ENCODE measurements at places on chromosomes 12 and 14.

- no peak for DNase-seq
These were observed 474.8 kb downstream of the NRXN3 start for GRCh38 chr14:78644824-78645559.

DNA sequence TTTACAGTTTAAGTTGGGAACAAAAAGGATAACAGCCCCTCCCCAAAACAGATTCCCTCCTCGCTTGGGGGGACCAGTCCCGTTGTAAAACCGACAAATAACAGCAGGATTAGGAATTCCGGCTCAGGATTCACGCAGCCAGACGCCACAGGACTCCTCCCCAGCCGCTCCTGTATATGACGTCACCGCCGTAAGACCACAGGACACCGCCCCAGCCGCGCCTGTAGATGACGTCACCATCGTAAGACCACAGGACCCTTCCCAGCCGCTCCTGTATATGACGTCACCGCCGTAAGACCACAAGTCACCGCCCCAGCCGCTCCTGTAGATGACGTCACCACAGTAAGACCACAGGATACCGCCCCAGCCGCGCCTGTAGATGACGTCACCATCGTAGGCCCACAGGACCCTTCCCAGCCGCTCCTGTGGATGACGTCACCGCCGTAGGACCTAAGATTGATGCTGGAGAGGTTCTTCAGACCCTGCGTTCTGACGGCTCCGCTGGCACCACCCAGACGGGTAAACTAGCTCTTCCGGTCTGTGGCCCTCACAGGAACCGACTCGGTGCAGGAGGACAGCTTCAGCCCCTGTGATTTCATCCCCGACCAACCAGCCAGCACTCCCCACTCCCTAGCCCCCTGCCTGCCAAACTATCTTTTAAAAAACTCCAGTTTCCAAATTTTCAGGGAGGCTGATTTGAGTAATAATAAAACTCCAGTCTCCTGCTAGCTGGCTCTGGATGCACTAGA is 43.9 kb upstream of the FBRSL1 start:
- no peak for DNase-seq

DNA sequence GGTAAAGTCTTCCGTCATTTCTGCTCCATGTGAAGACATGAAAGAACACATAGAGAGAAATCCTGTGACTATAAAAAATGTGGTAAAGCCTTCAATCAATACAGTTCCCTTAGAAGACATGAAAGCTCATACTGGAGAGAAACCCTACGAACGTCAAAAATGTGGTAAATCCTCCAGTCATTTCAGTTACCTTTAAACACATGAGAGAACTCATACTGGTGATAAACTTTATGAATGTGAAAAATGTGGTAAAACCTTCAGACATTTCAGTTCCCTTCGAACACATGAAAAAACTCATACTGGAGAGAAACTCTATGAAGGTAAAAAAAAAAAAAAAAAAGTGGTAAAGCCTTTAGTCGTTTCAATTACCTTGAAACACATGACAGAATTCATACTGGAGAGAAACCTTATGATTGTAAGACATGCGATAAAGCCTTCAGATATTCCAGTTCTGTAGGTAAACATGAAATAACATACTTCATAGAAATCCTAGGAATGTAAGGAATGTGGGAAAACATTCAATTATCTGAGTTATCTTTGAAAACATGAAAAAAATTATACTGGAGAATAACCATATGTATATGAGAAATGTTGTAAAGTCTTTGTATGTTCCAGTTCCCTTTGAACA is 60.4 kb downstream of the MAP4K5 start:
- DNase-seq = no peak

GRCh38 chr12:49305762-49306510 is 11.0 kb downstream of the PRPH start:
- no peak for DNase-seq

DNA sequence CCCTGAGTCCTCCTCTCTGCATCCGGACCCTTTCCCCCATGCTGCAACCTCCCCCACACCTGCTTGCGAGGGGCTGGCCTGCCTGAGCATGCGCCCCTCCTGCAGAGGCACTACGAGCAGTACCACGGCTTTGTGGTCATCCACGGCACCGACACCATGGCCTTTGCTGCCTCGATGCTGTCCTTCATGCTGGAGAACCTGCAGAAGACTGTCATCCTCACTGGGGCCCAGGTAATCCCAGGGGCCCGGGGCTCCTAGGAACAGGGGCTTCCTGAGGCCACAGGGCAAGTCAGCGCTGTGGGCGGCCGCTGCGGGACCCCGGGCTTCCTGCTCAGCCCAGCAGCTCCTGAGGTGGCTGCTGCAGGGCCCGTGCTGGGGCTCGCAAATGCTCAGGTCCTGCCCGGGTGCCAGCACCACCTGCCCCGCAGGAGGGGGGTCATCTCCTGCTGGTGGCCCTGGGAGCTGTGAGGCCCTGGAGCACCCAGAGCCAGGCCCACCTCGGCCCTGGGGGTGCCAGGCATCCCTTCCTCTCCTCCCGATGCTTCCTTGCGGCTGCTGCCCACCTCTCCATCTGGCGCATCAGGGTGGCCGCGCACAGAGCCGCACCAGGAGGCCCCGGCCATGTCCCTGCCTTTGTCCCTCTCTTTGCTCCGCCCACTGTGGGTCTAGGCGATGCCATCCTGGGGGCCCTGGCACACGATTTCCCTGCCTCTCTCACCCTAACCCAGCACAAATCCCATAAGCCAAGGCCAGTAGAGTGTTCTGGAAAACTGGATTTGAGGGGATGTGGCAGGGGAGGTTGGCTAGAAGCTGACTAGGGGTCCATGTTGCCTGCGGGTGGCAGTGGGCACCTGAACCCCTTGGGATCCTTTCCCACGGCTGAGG is 10.2 kb downstream of the ASPG start:
- no peak for DNase-seq

GRCh38 chr12:20232931-20233675 is 135.2 kb upstream of the PDE3A start:
- no peak for DNase-seq

- no peak for DNase-seq
These were observed 135.5 kb downstream of the DPF3 start for GRCh38 chr14:72758420-72758819.

DNA sequence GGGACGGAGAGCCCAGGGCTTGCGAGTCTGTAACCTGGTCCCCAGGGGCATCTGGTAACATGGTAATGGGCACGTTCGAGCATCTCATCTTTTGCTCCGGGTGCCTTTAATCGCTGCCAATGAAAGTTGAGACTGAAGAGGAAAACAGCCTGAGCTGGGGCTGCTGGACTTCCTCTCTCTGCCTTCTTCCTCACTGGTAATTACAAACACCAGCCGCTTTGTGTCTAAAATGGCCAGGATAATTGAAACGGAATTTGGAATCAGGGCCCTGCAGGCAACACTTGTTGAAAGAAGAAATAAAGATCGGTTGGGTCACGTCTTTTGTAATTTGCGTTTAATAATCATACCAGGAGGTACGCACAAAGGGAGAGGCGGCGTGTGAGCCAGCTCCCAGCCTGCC is 51.5 kb upstream of the GPATCH2L start:
- no peak for DNase-seq

GRCh38 chr14:24986206-24986893 is 63.6 kb downstream of the STXBP6 start:
- no peak for DNase-seq

- DNase-seq = no peak
These were observed 59.3 kb downstream of the IFNG start for GRCh38 chr12:68100241-68100640.

DNA sequence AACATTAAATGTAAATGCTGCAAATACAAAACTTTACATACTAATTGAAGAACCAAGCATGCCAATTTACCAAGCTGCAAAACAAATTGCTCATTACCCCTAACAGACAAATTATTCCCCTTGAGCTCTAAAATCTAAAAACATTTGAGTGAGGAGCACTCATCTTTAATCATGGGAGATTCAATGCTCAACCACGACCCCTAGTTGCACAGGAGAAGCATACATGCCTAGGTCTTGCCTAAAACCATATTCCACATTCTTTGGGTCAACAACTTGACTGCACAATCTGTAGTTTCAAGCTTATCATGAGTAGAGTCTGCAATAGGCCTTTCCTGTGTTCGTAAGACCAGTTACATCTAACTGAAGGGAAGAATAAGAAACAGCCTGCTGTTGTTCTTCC is 69.7 kb downstream of the MGAT4C start:
- DNase-seq = no peak

- no peak for DNase-seq
These were observed 256.9 kb downstream of the SYT1 start for GRCh38 chr12:79121486-79121885.

DNA sequence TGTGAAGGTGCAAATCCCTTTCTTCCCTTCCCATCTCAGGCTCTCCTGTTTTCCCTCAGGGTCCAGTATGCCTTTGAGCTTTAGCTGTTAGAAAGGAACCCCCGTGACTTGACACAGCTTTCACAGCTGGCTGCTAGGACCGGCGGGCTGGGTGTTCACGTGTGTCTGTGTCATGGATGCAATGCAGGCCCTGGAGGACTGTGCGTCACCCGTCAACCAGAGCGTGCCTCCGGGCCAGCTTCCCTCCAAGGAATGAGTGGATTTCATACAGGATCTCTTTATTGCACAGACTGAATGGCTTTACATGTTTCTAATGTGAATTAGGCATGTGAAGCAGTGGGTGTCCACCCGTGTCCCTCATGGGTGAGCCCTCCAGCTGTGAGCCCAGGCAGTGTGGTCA is 77.4 kb downstream of the AACS start:
- DNase-seq = no peak

- DNase-seq = no peak
These were observed 764.5 kb downstream of the TMTC2 start for GRCh38 chr12:83451189-83451588.

DNA sequence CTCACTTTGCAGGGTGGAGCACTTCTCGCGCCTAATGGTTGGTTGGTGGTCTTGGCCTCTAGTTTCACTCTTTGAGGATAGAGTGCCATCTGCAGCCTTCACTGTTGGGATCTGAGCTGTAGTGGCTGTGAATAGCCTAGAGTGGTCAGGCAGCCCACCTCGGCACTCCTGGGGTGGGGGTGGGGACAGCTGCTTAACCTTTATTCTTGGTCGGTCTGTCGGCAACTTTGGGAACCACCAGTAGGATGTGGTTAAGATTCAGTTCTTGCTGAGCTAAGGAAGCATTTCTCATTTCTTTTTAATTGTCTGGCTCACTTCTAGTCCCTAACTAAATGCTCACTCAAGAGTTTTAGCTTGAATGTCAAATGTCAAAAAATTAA is 21.1 kb downstream of the TMBIM6 start:
- DNase-seq = peak; percentile 59

DNA sequence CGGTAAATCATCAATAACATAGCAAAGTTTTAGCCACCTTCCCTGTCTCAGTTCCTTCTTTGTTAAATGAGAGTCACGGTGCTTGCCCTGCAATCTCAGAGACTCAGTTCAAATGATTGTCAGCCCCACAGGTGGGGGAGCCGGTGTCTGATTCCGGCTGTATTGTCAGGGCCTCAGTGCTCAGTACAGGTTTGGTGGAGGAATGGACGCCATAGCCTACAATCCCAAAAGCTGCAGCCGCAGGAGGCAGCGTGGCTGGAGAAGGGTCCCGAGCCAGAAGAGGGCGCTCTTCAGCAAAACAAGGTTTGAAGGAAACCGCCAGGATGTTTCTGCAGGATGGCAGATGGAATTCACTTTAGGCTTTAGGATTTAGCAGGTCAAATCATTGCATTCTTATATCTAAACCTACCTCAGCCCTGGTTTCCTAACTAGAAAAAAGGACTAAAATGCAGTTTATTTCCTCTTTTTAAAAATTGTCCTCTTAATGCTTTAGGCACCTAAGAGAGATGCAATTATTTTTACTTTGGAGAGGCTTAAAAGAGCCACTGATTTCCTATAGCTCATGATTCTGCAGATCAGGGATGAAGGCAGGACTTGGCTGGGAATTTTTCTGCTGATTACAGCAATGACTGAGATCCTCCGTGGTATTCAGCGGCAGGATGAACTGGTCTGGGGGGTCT is 29.2 kb downstream of the FOS start:
- peak; percentile 90 for DNase-seq

GRCh38 chr14:37172024-37172869 is at the start of gene SLC25A21:
Gene SLC25A21, minus strand, starts transcription at chr14:37172606.
- DNase-seq = peak; percentile 49

- peak; percentile 95 for DNase-seq
These were observed at the start of gene USP15 for GRCh38 chr12:62259993-62260732. Gene USP15, plus strand, starts transcription at chr12:62260404. Its CDS starts 11 bp downstream, at chr12:62260415.

DNA sequence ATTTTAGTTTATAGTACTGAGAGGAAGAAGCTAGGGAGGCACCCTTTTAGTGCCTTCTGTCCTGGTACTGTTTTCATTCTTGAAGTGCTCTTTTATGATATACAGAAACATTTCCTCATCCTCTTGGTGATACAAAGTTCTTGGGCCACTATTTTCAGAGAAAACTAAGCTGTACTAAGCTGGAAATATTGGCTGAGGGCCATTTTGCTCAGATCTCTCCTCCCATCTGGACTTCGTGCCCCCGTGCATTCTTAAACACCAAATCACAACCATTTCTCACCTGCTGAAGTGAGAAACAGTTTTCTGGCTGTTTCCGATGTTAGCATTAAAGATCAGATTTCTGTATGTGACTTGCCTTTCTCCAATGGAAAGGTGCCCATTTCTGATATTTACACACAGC is 158.9 kb downstream of the FBXL14 start:
- DNase-seq = no peak

DNA sequence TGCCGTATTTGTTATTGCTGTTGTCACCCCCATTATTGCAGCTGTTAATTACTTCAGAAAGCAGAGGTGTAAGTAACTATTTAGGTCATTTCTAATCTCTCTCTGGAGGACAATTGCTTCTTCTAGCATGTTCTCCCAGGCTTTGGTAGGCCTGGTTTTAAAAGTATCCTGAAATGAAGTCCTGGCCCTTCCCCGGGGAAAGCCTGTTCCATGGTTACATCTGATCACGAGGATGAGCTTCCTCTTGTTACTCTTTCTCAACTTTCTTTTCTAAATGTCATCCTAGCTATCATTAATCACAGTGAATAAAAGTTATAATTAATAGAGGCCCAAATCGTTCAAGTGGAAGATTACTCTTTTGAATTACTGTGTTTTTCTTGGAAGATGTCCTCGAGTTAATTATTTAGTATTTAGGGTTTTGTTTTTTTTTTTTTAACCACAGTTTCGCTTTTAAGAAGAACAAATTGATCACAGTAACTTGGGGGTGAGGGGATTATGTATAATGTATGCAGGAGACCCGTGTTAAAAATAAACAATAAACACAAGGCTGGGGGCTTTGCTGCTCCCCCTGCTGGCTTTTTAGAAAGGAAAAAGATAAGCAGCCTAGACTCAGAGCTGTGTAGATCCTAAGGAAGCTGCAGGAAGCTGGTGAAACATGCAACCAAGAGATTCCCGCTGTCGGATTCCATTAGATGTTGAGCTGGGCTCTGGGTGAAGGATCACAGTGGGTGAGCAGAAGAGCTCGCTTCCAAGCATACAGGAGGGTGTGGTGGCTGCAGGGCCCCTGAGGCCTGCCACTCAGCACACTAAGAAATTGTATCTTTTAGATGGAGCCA is 420.1 kb downstream of the FUT8 start:
- no peak for DNase-seq

DNA sequence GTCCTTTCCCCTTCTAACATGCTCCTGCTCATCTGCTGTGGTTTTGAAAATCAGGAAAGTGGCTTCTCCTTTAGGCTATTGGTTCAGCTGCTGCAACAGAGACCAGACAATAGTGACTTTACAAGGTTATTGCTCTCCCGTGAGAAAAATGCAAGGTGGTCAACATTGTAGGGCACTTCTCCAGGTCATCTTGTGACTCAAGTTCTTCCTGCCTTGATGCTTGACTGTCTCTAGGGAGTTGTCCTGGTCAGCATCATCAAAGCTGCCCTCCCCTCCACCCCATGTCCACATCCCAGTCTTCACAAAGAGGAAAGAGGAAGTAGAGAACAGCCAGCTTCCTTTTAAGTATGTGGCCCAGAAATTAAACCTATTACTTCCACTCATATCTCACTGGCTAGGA is 3.9 kb upstream of the TMEM63C start:
- DNase-seq = no peak

GRCh38 chr12:12506496-12506890 is 56.2 kb downstream of the DUSP16 start:
- DNase-seq = no peak

All from activated CD8-positive, alpha-beta memory T cell treated with anti-CD3 and anti-CD28 coated beads, Interleukin-2, amount 50 U/mL, for 48 hours (primary cell).